Esophagus mucosa (tissue), 1 donor: ENCODE measurements at places on chromosomes 7 and 10.
A peak's percentile ranks its signal among the peaks of the same experiment; 100 is the strongest.

DNA sequence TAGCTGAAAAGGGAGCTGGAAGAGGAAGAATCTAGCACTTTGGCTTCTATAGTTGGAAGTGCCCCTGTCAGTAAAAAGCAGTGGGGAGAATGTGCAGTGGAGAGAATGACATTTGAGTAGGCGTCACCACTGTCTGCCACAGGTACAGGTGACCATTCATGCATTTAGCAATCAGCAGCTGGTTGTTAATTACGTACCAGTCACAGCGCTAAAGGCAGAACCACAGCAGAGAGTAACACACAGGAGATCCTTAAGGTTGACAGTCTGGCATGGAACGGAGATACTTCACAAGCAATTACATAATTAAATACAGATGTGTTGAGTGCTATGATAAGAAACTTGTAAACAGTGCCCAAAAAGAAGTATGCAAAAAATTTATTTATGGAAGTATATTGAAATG is 24.8 kb downstream of the C10orf67 start:
- ATAC-seq, result no peak

- ATAC-seq, result no peak
Measured at GRCh38 chr10:126685756-126686155, 15.3 kb upstream of the C10orf90 start.

GRCh38 chr7:158237672-158238335 is 349.8 kb downstream of the PTPRN2 start:
- ATAC-seq, result no peak

GRCh38 chr7:43954524-43955228 is 28.4 kb downstream of the UBE2D4 start:
- ATAC-seq, result peak; percentile 54

DNA sequence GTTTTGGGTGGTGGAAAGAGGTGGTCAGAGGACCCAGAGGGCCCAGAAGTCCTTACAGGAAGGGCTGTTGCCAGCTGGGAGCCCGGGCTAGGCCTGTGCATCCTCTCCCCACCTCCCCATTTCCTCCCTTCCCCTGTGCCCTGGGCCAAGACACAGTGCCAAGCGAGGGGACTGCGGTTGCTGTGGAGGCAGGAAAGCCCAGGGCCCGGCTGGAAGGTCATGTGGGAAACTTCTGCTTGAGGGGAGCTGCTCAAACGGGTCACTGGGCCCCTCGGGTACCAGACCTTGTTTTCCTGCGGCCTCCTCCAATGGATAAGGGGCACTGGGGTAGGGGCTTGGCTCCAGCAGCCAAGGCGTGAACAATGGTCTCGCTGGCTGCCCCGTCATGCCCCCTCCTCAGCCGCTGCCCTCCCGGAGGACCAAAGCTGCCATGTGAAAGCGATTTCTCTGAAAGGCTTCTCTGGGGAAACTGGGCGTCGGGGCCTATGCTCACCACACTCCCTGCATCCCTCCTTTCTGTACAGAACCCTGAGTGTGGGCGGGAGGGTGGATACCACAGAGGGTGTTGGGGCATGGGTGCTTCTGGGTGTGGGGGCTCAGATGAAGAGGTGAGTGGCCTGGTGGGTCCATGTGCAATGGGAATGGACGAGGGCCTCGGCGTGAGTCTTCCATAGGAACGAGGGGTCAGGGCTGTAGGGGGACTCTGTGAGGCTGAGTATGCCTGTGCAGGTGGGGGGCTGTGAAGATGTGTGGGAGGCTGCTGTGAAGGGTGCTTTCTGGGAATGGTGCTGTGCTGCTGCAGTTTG is 135.3 kb downstream of the PTPN20 start:
- ATAC-seq, result no peak

GRCh38 chr7:33325754-33326484 is 196.6 kb downstream of the BBS9 start:
- no peak for ATAC-seq
